ENCODE measurements at places on chromosomes 2 and 18.
A peak's percentile ranks its signal among the peaks of the same experiment; 100 is the strongest.

DNA sequence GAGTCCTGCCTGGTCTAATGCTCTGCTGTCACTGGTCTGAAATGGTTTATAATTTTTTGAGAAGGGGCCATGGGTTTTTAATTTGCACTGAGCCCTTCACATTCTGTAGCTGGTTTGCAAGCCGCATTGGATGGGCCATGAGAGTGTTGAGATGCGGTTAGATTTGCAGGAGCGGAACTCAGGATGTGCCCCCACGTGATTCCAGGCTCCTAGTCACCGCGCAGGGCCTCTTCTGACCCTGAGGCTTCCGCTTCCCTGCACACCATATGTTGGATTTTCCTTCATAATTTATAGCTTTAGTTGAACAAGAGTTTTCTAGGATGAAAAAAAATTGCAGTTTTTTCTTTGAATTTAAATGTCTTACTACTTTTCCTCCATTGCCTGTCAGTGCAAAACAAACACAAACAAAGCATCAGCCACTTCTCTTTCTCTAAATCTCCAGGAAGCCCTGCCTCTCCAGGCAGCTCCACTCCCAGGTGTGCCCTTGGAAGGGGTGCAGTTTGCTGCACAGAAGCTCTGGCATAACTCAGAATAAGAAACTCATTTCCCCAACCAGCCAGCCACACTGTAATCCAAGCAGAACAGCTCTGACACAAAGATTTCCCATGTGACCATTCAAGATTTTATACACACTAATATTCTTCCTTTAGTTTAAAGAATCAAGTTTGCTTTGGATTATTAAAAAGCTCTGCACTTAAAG is 18.4 kb upstream of the TPO start:
- DNase-seq = no peak

DNA sequence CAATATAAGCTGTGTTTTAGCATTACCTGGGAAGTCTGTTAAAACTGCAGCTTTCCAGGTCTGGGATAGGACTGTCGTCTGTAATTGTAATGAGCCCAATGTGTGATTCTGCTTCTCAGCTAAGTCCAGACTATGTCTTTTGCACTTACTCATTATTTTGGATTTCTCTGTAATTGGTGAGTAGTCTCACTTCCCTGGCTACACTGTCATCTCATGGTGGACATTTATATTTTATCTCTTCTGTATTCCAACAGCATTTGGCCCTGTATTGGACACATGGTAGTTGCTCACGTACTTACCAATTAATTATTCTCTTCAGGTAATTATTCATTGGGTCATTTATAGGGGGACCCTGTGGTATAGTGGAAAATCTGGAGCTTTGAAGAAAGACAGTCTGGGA is 28.0 kb downstream of the LHCGR start:
- peak; percentile 20 for DNase-seq

- no peak for DNase-seq
These were observed 7.7 kb upstream of the FAM117B start for GRCh38 chr2:202627042-202627441.

- DNase-seq = no peak
These were observed 337.3 kb downstream of the OSR1 start for GRCh38 chr2:19021100-19021476.

DNA sequence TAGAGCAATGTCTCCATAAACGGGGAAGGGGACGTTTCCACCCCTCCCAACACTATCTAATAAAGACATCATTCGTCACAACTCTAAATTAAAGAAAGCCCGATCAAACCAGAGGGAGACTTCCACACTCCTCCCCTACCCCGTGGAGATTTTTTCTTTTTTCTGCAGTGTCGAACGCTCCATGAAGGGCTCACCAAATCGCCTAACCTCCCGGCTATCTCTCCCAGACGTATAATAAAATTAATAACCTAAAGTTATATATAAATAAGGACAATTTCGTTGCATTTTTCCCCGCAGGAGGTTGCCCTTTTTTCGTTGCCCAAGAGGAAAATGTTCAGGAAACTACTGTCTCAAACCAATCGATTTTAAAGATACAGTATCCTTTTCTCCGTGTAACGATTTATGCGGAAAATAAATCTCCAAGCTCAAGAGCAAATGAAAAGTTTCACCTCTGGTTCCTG is 2.4 kb downstream of the EVX2 start:
- no peak for DNase-seq

GRCh38 chr2:197997083-197997541 is 192.7 kb downstream of the PLCL1 start:
- no peak for DNase-seq

DNA sequence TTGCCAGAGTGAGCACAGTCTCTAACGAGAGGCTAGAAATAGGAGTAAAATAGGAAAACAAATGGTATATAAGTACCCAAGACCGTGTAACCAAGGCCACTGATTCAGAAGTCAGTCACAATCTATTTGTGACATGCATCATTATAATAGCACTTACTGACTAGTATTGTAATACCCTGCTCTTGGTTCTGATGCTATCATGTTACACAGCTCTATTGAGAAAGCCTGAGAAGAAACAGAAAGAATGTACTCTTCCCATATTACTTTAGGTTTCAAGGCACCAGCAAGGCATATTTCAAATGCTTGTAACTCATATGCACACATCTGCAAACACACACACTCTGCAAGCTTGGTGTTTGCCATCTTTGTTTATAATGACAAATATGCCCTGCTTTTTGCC is 746.4 kb downstream of the SLC4A3 start:
- DNase-seq = no peak

- no peak for DNase-seq
These were observed 10.8 kb downstream of the FOSL2 start for GRCh38 chr2:28403370-28403956.
